ENCODE measurements at places on chromosomes 3 and 15. TPM values are rescaled to one million over a fixed set of nuclear protein-coding genes. Genes with fewer than 3 reads are reported as not detected.

ADAMTSL3 gene
- 0.17 TPM for total RNA-seq

SLC22A14 gene
- not detected for total RNA-seq

NEK10 gene
- 1.8 TPM for total RNA-seq

GPR27 gene
- not detected for total RNA-seq

GOLGA8Q gene
- 0.58 TPM for total RNA-seq

GRCh38 chr3:36893137-36893557 lies 51.7 kb downstream of the TRANK1 start:
- peak; percentile 77 for DNase-seq

GRCh38 chr3:178514401-178514800 lies 21.8 kb upstream of the KCNMB2 start:
- no peak for DNase-seq

- DNase-seq, result no peak
Measured at GRCh38 chr3:49263159-49263889, 13.7 kb downstream of the C3orf62 start.

GRCh38 chr3:194556086-194557056 lies 69.6 kb upstream of the ATP13A3 start:
- DNase-seq, result peak; percentile 80

GRCh38 chr3:31227131-31227562 lies 305.6 kb upstream of the STT3B start:
- DNase-seq, result no peak

DNA sequence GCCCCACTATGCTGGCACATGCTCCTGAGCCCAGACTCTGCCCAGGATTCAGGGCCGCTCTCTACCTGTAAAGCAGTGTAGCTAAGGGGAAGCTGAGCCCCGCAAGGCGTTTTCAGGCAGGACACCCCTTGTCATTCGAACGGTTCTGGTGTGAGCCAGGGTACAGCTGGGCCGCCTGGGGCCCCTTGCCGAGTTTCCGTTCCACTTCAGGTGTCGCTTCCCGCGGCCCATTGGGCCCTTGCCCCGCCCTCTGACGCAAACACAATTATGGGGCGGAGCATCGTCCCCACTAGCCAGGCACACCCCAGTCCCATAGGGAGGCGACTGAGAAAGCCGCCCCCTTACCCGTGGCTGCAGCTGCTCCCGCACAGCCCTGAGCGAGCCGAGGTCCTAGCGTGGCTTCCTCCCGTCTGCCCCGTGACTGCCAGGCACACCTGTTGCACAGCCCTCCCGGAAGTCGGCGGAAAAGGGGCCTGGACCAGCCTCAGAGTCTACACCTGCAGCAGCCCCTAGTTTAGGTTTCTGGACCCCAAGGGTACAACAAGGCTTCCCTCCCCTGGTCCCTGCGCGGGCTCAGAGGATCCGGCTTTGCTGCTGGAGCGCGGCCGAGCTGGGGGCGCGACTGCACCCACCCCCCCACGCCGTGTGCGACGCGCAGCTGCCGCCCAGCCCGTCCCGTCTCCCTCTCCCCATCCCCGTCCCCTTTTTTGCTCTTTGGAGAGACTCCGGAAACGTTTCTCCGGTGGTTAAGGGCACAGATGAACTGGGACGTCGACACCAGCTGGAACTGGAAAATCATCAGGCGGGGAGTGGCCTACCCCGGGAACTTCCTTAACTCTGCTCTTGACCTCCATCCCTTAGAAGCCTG lies at the start of gene PLSCR2:
PLSCR2 (minus strand) TSS at position 412 of the 868 bp plus-strand sequence. CDS start 9,657 bp downstream, outside the sequence.
- no peak for DNase-seq

GRCh38 chr3:188052169-188053035 lies 101.6 kb upstream of the LPP start:
- peak; percentile 51 for DNase-seq

DNA sequence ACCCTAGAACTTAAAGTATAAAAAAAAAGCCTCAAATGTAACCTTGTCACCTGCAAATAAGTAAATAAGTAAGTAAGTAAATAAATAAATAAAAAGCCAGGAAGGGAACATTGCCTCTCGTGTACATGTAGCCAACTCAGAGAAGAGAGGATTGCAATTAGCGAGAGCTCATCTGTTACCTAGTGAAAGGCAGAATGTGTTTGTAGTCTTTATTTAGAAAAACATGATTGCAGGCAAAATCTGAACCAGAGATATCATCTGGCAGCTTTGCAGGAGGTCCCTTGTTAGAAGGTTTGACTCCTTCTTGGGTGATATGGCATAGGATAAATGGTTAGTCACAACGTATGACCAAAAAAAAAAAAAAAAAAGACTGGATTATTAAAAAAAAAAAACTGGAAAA lies 71.6 kb upstream of the SYN2 start:
- DNase-seq, result no peak

DNA sequence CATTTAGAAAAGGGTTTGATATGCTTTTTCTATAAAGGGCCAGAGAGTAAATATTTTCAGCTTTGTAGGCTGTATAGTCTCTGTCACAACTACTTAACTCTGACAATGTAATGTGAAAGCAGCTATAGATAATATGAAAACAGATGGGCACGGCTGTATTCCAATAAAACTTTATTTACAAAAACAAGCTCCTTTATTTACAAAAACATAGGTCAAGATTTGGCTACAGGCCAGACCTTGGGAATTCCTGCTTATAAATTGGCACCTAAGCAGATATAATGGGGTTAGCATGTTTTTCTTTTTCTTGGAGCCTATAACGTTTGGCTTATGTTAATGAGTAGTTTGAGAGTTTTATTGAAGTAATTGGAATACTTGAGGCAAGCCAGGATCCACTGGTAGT lies 119.4 kb upstream of the CGNL1 start:
- no peak for DNase-seq

GRCh38 chr15:51907136-51907862 lies 64.3 kb downstream of the LEO1 start:
- peak; percentile 67 for DNase-seq

GRCh38 chr3:172217877-172218276 lies 178.5 kb downstream of the FNDC3B start:
- DNase-seq, result no peak

All from H4 (cell line).